GDM1 (cell line): ENCODE measurements at places on chromosomes 7 and 10.
A peak's percentile ranks its signal among the peaks of the same experiment; 100 is the strongest.

GRCh38 chr7:148447221-148447849 is 143.2 kb upstream of the C7orf33 start:
- no peak for DNase-seq

DNA sequence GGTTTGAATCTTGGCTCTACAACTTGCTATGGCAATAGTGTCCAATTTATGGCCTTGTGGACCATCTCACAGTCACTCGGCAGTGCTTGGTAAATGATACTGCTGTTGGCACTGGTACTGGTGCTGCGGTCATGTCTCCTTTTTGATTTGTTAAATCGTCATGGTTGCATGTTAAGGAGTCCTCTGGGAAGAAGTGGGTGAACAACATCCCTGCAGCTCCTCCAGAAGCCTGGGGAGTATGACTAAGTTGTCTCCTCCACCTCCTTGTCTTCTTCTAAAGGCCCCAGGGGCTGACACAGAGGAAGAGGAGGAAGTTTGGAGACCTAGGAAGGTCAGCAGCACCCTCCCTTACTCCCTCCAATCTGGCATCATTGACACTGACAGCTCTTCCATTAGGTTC is 8.5 kb downstream of the ITPRIP start:
- DNase-seq = no peak

GRCh38 chr10:11146402-11147171 is 128.9 kb downstream of the CELF2 start:
- no peak for DNase-seq

DNA sequence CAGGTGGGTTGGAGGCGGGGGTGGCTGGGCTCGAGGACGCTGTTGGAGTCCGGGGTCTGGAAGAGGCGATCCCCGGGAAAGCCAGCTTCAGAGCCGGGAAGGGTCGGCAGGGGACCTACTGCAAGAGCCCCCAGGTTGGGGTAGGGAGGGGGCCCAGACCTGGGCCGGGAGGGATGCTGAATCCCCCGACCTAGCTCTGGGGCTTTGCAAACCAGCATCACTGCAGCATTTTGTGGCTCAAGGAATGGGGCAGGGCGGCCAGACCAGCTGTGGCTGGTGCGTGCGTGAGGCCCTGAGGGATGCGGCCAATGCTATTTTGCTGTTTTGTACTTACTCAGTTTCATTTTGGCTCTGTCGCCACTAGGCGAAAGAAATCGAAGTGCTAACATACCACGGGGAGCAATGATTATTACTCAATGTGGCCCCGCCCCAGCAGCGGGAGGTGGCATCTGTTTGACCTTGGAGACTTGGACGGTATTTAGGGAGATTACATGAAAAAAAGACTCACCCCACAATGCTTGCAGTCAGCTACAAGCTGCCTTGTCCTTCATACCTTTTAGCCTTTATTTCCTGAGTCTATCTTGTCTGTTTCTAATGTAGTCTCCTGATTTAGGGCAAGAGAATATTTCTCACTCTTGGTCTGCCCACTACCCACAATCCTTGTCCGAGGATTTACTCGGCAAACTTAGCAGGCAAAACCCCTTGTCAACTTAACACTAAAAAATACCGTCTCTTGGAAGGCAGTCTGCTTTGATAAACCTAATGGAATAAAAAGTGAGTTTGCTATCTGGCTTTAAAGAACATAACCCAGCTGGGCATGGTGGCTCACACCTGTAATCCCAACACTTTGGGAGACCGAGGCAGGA is 16.2 kb downstream of the HSPB1 start:
- DNase-seq = peak; percentile 30

DNA sequence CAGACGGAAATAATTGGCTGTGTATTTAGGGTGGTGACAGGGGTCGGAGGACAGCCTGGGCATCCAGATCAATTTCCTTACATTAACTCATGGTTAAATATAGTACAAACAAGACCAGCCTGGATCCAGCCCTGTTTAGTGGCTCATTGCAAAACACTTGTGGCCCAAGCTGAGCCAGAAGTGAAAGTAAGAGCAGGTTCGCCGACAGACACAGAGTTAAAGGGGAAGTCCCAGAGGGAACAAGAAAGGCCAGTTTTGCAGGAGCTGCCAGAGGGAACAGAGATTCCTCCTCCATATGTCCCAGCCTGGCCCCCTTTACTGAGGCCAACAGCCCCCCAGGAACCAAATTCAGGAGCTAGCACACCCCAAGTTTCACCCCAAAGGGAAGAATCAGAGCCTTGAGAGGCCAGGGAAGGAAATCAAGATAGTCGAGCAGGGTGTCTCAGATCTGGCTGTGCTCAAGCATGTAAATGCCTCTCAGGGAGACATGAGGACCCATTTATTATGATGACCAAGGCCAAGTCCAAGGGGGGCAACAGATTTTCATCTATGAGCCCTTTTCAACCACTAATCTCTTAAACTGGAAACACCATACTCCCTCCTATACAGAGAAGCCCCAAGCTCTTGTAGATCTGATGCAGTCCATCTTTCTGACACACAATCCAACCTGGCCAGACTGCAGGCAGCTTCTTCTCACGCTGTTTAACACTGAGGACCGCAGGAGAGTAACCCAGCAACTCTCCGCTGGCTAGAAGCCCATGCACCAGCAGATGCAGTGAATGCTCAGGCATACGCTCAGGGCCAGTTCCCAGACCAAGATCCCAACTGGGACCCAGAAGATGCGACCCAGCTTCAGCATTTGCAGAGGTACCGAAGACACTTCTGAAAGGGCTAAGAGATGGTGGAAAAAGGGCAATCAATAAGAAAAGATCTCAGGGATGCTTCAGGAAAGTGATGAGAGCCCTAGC is 15.9 kb upstream of the ADCK2 start:
- DNase-seq = peak; percentile 48

DNA sequence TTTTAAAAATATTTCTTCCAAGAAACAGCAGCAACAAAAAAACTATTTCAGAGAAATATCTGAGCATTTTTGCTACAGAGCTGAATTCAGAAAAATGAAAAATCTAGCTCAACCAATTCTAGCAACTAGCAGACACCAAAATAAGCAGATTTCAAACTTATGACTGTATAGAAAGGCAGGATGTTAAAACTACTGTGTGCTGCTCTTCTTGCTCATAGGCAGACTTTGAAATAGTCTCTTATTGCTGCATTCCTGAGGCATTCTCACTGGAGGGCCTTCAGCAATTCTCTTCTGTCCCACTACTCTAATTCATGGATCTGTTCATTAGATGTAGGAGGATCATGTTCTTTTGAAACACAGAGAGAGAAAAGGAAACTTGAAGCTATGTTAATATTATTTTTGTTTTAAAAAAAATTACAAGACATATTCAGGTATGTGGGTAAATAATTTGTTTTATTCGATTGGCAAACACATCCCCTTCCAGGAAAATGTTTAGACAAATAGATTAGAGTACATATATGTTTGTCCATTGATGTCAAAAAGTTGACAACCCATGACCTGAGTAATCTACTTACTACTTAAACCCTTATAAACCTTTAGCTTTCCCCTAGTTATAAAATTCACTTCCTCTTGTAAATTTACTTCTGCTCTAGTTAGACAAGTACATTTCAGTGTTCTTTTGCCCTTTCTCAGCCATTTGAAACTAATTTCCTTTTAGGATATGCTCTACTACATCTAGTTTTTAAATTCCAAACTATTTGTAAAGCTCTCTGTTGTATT is 428.2 kb upstream of the POT1 start:
- DNase-seq = no peak

GRCh38 chr10:78529262-78529661 is 495.6 kb downstream of the RPS24 start:
- no peak for DNase-seq
